ENCODE measurements at places on chromosomes 4 and X.

- no peak for DNase-seq
These were observed 30.7 kb upstream of the HELT start for GRCh38 chr4:184987493-184988031.

GRCh38 chr4:25783126-25783525 is 79.7 kb downstream of the SEL1L3 start:
- DNase-seq = no peak

- no peak for DNase-seq
These were observed 26.0 kb downstream of the KIT start for GRCh38 chr4:54683616-54684346.

GRCh38 chr4:126969360-126970235 is 663.2 kb upstream of the INTU start:
- DNase-seq = no peak

DNA sequence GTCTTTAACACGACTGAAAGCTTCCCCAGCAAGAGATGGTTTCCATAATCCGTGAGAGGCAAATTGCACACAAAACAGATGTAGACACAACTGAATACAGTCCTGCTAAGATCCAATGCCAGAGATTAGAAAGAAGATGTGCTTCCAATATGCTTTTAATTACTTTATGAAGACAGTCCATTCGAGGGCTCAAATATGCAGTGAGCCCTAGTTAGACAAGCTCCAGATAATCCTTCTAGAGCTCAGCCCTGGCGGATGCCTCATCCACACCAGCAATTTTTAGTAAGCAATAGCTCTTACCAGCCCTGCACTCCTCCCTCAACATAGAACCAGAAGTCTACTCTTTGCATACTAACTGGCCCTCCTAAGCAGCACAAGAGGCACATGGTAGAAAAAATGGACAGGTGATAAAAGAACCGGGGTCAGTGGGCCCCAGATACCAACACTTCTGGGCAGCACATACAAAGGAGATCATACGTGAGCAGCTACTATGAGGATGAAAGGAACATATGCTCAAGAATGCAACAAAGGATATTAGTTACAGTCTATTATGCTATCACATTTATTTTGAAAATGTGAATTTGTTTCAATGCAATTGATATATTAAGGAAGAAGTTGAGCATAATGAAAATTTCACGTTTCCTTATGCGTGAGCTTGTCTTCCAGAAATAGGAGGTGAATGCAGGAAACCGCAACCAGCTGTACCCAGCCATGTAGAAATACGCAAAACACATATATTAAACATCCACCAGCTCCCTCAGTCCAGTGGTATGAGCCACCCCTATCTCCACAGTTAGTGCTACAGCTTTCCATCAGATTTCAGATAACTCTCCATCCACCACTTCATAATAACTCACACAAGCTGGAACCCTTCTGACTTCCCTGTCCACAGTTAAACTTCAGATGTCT is 34.3 kb downstream of the GPC4 start:
- no peak for DNase-seq

DNA sequence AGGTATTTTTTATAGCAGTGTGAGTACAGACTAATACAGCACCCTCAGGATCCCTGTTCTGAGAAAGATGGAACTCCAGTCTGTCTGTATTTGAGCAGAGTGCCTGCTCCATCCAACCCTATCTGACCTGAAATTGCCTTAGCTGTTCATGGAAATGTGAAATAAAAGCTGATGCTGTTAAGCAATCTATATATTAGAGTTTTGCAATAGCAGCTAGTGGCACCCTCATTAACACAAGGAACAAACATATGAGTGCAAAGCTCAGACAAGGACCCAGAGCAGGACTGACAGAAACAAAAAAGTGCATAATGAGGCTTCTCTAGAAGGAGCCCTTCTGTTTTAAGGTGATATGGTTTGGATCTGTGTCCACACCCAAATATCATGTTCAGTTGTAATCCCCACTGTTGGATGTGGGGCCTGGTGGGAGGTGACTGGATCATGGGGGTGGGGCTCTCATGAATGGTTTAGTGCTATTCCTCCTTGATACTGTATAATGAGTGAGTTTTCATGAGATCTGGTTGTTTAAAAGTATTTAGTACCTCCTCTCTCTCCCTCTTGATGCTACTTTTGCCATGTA is 272.9 kb upstream of the KLF3 start:
- DNase-seq = no peak

- no peak for DNase-seq
These were observed 1.4 kb upstream of the POLA1 start for GRCh38 chrX:24692305-24692704.

DNA sequence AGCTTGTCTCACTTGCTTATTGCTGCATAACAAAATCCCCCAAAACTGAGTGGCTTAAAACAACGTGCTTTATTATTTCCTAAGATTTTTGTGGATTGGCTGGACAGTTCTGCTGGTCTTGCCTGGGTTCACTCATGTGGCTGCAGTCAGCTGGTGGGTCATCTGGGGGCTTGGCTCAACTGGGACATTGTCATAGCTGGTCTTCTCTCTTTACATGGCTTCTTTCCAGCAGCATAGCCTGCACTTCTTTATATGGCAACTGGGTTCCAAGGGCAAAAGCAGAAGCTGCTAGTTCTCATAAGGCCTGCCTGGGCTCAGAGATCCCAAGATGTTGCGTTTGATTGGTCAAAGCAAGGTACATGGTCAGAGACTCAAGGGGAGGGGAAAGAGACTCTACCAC is 33.7 kb upstream of the STAG2 start:
- DNase-seq = no peak

- no peak for DNase-seq
These were observed 516.8 kb downstream of the SMARCA1 start for GRCh38 chrX:129006491-129006890.

- no peak for DNase-seq
These were observed 99.5 kb upstream of the SLC4A4 start for GRCh38 chr4:71239365-71239764.

DNA sequence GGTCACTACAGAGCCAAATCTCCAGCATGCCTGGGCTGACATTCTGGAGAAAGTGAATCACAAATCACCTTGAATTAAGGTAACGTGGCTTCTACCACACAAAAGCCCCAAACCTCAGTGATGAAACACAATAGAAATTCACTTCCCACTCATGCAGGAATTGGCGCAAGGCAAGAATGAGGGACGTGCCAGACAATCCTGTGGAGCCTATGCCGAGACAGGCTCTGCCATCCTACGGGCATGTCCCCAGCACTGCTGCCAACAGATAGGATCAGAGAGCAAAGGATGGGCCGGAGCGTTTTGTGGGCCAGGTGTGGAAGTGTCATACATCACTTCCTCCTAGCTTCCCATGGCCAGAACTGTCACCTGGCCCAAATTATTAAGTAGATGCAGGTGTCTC is 118.0 kb downstream of the IRF2 start:
- no peak for DNase-seq

GRCh38 chrX:65601126-65601525 is 66.3 kb upstream of the MSN start:
- DNase-seq = no peak

- DNase-seq = no peak
These were observed 1460.8 kb downstream of the RAPGEF2 start for GRCh38 chr4:160563552-160564282.

GRCh38 chr4:143140696-143141095 is 44.0 kb upstream of the USP38 start:
- no peak for DNase-seq

DNA sequence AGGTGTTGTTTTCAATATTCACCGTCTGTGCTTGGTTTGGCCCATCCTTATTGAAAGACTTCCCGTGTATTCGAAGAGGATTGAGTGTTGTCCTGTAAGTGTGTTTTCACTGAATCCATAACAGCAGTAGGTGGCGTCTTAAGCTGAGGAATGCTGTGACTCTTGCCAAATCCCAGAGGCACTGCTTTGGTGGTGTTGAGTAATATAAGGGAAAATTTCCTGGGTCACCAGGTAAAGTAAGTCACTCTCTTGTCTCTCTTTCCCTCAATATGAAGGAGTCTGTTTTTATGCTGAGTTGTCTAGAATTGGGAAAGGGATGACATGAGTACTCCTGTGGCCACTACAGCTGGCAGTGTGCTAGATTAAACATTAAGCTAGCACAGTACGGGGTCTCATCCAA is 146.7 kb upstream of the ZXDB start:
- no peak for DNase-seq

GRCh38 chr4:44146516-44146915 is 302.1 kb downstream of the KCTD8 start:
- no peak for DNase-seq

DNA sequence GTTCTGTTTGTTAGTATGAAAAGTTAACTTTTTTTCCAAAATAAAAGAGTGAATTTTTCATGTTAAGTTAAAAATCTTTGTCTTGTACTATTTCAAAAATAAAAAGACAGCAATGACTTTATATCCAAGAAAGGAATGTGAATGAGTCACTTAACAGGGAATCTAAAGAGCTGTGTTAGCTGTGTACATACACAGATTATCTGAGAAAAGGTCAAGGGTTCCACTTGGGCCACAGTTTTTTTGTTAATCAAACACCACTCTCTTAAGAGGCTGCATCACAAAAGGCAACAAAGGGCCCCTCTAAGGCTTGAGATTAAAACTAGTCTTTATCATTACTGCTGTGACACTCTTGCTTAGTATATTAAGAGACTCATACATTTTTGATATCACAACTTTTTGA is 82.1 kb downstream of the FIP1L1 start:
- DNase-seq = no peak
